ENCODE measurements at places on chromosomes 12 and 14. TPM values are rescaled to one million over a fixed set of nuclear protein-coding genes. Genes with fewer than 3 reads are reported as not detected.

Gene FOXN4
- total RNA-seq: 0.61 TPM

Gene BCL2L14
- total RNA-seq: not detected

Gene FAM186B
- total RNA-seq: not detected

Gene SMIM41
- 0.88 TPM for total RNA-seq

DNA sequence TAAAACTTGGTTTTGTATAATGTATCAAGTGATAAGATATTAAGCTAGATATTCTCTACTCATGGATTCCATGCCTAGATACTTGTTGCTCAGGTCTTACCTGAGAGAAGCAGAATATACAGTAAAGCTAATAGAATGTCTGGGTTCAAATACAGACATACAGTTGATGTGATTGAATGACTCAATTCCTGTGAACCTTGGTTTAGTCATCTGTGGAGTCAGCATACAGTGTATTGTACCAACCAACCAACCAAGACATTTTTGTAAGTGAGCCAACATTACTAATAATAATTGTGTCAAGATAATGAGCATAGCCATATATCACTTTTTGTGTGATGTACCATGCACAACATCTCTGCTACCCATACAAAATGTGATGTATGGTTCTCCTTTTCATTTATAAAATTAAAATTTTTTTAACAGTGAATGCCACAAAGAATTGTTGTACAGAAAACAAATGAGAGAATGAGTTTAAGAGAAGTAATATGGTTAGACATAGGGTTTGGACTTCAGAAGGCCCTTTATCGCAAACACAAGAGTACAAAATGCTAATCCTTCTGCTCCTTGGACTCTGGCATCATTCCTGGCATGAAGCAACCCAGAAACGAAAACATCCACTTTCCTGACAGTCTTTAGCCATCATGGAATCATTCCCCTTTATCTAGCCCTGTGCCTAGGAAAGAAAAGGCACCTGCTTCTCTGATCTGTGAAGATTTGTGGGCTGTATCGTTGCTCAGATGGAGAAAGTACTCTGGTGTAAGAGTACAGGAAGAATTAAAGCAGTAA lies 977.2 kb upstream of the USP15 start:
- no peak overlapping the region for H3K4me3 ChIP-seq
- no peaks in the 10 kb centered on the region for H3K27me3 ChIP-seq
- H3K4me1 ChIP-seq: no peaks in the 10 kb centered on the region

DNA sequence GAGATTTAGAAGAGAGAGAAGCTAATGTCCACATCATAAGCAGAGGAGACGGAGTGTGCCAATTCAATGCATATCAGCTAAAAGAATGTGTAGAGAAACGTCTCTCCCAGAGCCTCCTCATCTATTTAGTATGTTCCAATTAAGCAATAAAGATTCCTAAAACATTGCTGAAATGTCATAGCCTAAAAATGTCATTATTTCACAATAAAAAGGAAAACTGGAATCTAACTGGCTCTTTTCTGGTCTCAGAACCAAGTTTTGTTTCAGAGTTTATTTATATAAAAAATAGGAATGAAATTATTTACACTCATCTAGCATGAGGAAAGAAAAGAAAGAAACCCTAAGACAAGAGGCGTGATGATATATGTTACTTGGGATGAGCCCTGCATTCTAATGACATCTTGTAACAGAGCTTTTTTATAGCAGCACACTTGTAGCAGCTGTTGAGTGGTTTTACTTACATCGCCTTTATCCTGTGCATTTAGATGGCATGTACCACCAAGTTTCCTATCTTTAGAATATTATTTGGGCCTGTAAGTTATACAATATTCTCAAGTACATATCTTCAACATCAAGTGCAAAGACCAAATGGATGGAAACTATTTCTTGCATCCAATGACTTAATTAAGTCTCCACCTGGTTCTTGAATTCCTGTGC lies 266.3 kb upstream of the PRKD1 start:
- no peaks in the 10 kb centered on the region for H3K36me3 ChIP-seq
- DNase-seq: no peak
- no peaks in the 10 kb centered on the region for H3K4me1 ChIP-seq
- no peak overlapping the region for H3K27ac ChIP-seq

DNA sequence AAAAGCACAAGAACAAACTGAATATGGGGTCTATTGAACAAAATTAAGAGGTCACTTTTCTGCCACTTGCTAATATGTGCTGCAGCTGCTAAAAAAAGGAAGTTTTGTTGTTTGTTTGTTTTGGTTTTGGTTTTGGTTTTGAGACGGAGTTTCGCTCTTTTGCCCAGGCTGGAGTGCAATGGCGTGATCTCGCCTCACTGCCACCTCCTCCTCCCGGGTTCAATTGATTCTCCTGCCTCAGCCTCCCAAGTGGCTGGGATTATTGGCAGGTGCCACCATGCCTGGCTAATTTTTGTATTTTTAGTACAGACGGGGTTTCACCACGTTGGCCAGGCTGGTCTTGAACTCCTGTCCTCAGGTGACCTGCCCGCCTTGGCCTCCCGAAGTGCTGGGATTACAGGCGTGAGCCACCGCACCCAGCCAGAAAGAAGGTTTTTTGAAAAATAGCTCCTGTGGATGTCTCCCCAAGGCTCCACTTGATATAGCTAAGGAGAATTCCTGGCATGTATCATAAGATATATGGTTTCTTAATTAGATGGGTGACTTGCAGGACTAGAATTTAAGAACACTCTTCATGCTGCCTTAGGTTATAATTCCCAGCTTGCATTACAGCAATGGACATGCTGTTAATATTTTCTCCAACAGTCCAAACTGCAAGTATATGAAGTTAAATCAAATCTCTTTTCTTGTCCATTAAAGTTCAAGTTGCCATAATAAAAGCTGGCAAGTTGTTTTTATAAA lies 237.6 kb upstream of the AMIGO2 start:
- H3K4me3 ChIP-seq: no peak overlapping the region
- no peaks in the 10 kb centered on the region for H3K4me1 ChIP-seq
- no peak overlapping the region for H3K27ac ChIP-seq
- no peak for DNase-seq

DNA sequence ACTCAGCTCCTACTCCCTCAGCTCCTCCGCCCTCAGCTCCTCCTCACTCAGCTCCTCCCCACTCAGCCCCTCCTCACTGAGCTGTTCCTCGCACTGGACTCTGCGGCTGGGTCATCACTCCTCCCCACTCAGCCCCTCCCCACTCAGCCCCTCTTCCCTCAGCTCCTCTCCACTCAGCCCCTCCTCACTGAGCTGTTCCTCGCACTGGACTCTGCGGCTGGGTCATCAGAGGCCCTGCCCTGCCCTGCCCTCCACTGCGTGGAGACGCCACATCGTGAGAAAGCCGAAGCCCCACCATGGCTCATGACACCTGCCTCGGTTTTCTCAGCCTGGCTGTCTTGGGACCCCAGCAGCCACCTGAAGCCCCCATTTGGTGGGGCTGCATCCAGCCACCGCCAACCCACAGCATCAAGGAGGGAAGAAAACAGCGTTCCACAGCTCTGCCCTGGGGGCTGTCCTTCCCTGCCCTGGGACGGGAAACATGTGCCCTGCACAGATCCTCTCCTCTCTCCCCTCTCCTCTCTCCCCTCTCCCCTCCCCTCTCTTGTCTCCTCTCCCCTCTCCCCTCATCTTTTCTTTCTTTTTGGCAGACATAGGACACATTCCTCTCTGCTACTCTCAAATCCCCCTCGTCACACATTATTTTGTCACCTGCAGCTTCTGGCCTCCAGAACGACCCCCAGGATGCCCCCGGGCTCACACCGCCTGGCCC lies 17.7 kb downstream of the NOC4L start:
- DNase-seq: peak; percentile 13
- H3K36me3 ChIP-seq: no peaks in the 10 kb centered on the region
- H3K27me3 ChIP-seq: peaks cover 2% of the 10 kb centered on the region
- H3K27ac ChIP-seq: no peak overlapping the region
- H3K4me1 ChIP-seq: peaks cover 5% of the 10 kb centered on the region

GRCh38 chr12:85392508-85392907 lies 112.5 kb downstream of the ALX1 start:
- H3K4me3 ChIP-seq: no peak overlapping the region
- no peak for DNase-seq
- H3K4me1 ChIP-seq: no peaks in the 10 kb centered on the region
- H3K27me3 ChIP-seq: no peaks in the 10 kb centered on the region

DNA sequence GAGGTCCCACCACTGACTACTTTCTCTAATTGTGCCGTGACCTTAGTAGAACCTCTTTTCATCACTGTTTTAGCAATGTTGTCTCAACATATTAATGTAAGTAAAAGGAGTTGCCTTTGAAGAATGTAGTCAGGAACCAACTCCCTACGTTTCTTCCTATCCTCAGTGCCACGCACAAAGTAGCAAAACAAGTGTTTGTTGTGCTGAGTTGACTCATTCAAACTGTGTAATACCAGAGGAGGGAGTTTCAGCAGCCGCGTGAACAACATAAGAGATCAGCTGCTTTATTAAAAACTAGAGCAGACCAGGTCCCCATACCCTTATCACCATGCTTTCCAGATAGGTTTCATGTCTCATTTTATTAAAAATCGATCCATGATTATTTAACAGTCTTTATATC lies 19.1 kb downstream of the PLBD1 start:
- H3K27me3 ChIP-seq: no peaks in the 10 kb centered on the region
- H3K4me3 ChIP-seq: no peak overlapping the region
- no peaks in the 10 kb centered on the region for H3K36me3 ChIP-seq
- H3K4me1 ChIP-seq: no peaks in the 10 kb centered on the region

- no peaks in the 10 kb centered on the region for H3K36me3 ChIP-seq
- peak; percentile 36 for DNase-seq
- H3K27ac ChIP-seq: no peak overlapping the region
- H3K27me3 ChIP-seq: peaks cover 4% of the 10 kb centered on the region
- H3K4me1 ChIP-seq: peaks cover 4% of the 10 kb centered on the region
- no peak overlapping the region for H3K4me3 ChIP-seq
Observed at GRCh38 chr12:114562654-114563053, 121.3 kb downstream of the TBX3 start.

- DNase-seq: no peak
- no peaks in the 10 kb centered on the region for H3K4me1 ChIP-seq
- no peak overlapping the region for H3K27ac ChIP-seq
- H3K36me3 ChIP-seq: no peaks in the 10 kb centered on the region
Observed at GRCh38 chr12:69345742-69346141, 2.4 kb upstream of the LYZ start.

GRCh38 chr14:79278798-79279644 lies 932.3 kb downstream of the DIO2 start:
- peaks cover 4% of the 10 kb centered on the region for H3K36me3 ChIP-seq
- peaks cover 22% of the 10 kb centered on the region for H3K27me3 ChIP-seq
- H3K4me1 ChIP-seq: peaks cover 5% of the 10 kb centered on the region
- DNase-seq: peak; percentile 86

- no peak overlapping the region for H3K27ac ChIP-seq
- DNase-seq: no peak
- H3K4me1 ChIP-seq: no peaks in the 10 kb centered on the region
Observed at GRCh38 chr14:105937253-105938054, 411.1 kb downstream of the TMEM121 start.

DNA sequence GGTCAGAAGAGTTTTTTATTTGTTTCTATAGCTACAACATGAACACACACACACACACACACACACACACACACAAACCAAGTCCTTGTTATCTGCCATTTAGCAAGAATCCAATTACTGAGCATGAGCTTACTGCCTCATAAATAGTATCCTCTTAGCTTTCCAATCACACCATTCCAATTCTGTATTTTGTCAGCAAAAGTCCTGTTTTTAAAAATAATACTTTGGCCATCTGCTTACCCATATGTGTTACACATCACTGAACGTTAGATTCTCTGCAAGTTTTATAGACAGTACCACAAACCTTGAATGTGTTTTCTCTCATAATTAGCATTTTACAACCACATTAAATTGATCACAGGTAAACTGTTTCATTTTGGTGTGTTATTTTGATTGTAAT lies 1905.4 kb upstream of the FLRT2 start:
- H3K27me3 ChIP-seq: no peaks in the 10 kb centered on the region
- peaks cover 13% of the 10 kb centered on the region for H3K4me1 ChIP-seq
- H3K27ac ChIP-seq: peak overlapping the region; percentile 29
- H3K36me3 ChIP-seq: peaks cover 4% of the 10 kb centered on the region
- no peak overlapping the region for H3K4me3 ChIP-seq

DNA sequence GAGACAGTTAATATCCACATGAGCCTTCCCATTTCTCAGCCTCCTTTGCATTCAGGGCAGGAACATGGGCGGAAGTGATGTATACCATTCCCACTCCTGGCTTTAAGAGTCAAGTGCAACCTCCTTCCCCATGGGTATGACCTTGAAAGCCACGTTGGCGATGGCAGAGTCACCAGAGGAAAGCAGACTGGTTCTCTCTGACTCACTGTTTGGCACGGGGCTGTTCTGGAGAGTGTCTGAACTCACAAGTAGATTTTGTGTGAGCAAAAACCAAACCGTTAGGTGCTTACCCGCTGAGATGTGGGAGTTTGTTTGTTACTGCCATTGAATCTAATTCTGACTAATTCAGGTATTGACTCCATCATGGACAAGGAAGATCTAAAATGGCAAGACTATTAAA lies 36.7 kb upstream of the PZP start:
- no peak overlapping the region for H3K4me3 ChIP-seq
- peaks cover 2% of the 10 kb centered on the region for H3K27me3 ChIP-seq
- DNase-seq: no peak
- no peaks in the 10 kb centered on the region for H3K4me1 ChIP-seq
- H3K27ac ChIP-seq: no peak overlapping the region
- no peaks in the 10 kb centered on the region for H3K36me3 ChIP-seq

GRCh38 chr12:121250359-121250758 lies 40.4 kb downstream of the P2RX4 start:
- DNase-seq: no peak
- H3K27me3 ChIP-seq: peaks cover 3% of the 10 kb centered on the region
- no peak overlapping the region for H3K4me3 ChIP-seq
- H3K36me3 ChIP-seq: peaks cover 28% of the 10 kb centered on the region

GRCh38 chr12:32988982-32989381 lies 92.4 kb upstream of the PKP2 start:
- H3K27ac ChIP-seq: no peak overlapping the region
- peaks cover 2% of the 10 kb centered on the region for H3K27me3 ChIP-seq
- DNase-seq: no peak
- no peaks in the 10 kb centered on the region for H3K36me3 ChIP-seq
